ENCODE measurements at places on chromosomes 4 and X.
A peak's percentile ranks its signal among the peaks of the same experiment; 100 is the strongest.

GRCh38 chr4:3123181-3123671 is 48.7 kb downstream of the HTT start:
- DNase-seq, result no peak

DNA sequence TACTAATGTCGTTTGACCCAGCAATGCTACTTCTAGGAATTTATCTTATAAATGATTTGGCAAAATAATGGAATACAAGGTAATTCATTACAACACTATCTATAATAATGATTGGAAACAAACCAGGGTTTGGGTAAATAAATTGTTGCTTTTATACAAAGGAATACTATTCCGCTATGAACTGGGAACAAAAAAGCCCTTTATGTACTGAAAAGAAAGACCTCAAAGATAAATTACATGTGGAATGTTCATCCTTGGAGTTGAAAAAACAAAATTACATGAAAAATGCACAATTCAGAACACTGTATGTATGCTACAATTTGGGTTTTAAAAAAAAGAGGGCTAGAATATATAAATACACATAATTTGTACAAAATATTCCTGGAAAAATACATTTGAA is 5.2 kb upstream of the NUP54 start:
- no peak for DNase-seq

- DNase-seq, result no peak
These were observed 12.5 kb upstream of the PPARGC1A start for GRCh38 chr4:23902222-23902804.

DNA sequence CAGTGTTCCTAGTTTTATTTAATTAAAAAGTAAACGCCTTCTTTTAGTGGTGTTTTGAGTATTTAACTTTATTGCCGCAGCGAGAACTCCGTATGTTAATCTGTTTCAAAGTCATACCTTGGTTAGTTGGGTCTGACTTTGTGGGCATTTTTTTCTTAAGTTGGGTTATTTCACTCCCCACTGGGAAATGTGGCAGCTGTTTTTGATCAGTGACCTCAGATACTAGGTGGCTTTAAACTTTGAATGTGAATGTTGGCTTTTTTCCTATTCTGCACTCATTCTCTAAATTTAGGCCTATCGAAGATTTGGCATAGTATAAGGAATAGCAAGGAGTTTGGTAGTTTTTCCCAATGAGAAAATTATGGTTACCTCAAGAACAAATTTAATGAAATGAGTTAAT is 85.9 kb downstream of the FIP1L1 start:
- no peak for DNase-seq

DNA sequence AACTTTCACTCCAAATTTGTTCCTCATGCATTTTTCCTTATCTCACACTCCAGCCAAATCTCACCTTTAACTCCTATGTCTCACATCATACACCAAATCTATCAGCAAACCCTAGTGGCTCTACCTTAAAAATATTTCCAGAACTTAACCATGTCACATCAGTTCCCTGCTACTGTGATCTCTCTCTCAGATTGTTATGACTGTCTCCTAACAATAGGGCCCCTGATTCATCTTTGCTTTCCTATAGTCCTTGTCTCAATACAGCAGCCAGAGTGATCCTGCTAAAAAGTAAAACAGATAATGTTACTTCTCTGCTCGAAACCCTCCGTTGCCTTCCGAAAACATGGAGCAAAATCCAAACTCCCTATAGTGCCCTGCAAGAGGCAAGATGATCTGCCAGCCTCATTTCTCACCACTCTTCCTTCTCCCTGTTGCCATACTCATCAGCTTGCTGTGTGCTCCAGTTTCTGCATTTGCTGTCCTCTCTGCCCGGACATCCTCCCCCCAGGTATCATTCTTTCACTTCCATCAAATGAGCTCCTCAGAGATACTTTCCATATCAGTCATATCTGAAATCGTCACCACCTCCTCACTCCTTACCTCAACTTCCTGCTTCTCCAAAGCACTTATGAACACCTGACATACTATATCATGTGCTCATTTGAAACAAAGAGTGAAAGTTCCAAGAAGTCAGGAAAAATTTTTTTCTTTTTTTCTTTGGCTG is 293.4 kb upstream of the NR3C2 start:
- no peak for DNase-seq

DNA sequence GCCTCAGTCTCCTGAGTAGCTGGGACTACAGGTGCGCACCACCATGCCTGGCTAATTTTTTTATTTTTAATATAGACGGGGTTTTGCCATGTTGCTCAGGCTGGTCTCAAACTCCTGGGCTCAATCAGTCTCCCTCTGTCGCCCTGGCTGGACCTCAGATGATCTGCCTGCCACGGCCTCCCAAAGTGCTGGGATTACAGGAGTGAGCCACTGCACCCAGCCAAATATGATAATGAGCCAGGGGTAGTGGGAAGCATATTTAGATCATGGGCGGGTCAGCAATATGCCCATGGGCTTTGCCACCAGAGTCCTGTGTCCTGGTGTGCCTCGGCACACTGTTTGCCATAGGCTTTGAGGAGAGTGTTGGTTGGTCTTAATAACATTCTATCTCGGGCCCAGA is 71.8 kb downstream of the FAM193A start:
- no peak for DNase-seq

GRCh38 chr4:71261633-71262121 is 77.1 kb upstream of the SLC4A4 start:
- DNase-seq, result no peak

GRCh38 chr4:182268966-182269365 is 25.8 kb downstream of the TENM3 start:
- no peak for DNase-seq

- peak; percentile 5 for DNase-seq
These were observed 3.5 kb downstream of the ZAR1 start for GRCh38 chr4:48493452-48494100.

DNA sequence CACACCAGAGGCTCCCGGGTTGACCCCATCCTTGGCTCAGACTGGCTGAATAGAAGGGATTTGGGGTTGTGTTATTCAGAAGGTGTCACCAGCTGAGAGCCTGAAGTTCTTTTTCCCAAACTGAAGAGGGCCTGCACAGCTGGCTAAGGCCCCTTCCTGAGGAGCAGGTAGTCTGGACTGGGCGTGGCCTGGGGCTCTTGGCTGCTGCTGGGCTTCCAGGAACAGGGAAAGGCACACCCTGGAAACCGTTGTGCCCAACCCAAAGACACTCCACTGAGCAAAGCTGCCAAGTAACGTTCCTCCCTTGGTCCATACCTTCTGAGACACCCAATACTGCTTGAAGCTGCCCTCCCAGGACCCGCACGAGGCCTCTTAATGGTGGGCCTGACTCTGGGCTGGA is 8.3 kb upstream of the CXCR3 start:
- DNase-seq, result no peak

DNA sequence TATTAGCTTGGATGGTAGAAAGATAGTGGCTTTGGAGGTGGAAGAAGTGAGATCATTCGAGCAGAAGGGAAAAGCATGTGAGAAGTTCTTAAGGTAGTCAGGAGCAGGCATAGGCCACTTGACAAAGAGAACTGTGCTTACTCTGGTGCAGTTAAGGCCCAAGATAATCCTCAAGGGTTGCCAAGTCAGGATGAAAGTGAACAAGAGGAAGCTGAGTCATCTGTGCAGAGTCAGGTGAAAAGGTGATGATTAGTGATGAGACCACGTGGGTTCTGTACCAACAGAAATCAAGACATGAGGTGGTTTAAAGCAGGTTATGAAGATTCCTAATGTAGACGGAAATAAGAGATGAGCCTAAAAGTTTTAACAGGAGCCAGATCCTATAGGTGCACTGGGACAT is 369.8 kb downstream of the DTHD1 start:
- no peak for DNase-seq

DNA sequence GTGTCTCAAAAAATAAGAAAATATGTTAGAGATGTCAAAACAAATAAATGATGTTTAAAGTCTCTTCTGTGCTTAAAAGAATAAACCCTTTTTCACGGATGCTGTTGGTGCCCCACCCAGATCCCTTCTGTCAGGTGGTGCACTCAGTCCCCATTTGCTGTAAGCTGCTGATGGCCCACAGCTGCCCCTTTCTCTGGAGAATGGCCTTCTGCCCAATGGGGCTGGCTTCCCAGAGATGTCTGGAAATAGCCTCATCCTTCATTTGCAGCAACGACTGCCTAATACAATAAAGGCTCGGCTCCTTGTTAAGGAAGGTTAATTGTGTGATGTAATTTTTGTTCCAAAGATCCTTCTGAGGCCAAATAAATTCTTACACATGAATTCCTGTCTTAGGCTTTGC is 31.8 kb downstream of the ETNPPL start:
- no peak for DNase-seq

- no peak for DNase-seq
These were observed 7.1 kb downstream of the SLC49A3 start for GRCh38 chr4:681736-682451.

GRCh38 chr4:87041141-87041540 is 106.3 kb downstream of the AFF1 start:
- no peak for DNase-seq

- no peak for DNase-seq
These were observed 145.8 kb upstream of the SFRP2 start for GRCh38 chr4:153934688-153935017.

GRCh38 chr4:100880011-100880410 is 362.2 kb upstream of the EMCN start:
- no peak for DNase-seq

GRCh38 chrX:43655151-43656004 is 721 bp upstream of the MAOA start:
- DNase-seq, result no peak

DNA sequence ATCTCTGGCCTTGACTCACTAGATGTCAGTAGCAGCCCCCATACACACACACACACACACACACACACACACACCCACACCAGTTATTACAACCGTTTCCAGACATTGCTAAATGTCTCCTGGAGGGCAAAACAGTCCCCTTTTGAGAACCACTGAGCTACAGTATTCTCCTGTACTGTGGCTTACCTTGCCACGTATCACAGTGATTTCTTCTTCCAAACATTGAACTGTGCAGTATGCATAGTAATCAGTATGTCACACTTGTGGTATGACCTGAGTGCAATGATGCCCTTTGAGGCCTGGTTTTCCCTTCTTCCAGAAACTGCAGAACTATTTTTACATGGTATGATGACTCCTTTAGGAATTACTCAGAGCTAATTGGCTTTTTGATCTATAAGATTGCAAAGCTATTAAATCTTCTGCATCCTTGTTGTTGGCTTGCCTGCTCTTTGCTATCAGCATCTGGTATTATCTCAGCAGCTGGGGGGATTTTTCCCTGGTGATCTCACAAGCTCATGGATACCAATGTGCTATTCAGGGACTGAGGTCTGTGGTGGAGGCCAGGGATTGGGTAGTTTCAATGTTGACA is 3.6 kb upstream of the THOC2 start:
- DNase-seq, result peak; percentile 23

GRCh38 chr4:66750273-66750672 is 795.0 kb downstream of the CENPC start:
- DNase-seq, result no peak

- no peak for DNase-seq
These were observed 144.8 kb downstream of the FRYL start for GRCh38 chr4:48635310-48635709.

DNA sequence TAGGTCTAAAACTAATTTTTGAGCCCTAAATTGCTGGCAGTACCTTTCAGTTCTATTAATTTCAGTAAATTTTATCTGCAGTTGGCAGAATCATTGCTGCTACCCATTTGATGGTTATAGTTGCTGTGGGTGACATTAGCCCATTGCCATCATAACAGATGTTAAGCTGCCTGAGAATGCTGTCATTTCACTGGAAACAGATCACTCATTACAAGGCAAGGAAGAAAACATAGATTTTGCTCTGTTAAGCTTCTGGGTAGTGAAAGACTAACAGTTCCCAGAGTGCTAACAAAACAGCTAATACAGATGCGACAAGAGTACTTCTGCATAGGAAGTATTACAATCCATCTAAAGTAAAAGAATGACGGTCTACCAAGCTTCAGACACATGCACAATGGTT is 213.2 kb downstream of the SPANXN3 start:
- no peak for DNase-seq

DNA sequence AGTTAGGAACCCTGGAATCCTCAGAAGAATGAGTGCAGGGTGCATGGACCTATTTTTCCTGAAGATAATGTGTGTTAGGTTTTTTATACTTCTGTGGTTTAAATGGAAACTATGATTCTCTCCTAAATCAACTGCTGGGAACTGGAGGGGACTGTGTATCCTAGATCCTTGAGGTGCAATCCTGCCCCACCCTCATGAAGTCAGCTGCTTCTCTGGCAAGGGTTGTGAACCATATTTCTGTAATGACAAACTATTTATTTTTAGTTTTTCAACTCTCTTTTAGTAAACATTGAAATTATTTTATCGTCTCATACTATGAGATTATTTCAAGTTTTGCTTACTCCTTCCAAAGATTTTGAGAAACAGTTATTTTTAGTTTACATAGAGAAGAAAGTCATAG is 25.8 kb upstream of the VEGFC start:
- no peak for DNase-seq

- no peak for DNase-seq
These were observed 15.8 kb downstream of the CYTL1 start for GRCh38 chr4:5003372-5003857.

- peak; percentile 16 for DNase-seq
These were observed 37.7 kb upstream of the SLC16A2 start for GRCh38 chrX:74383611-74384010.

DNA sequence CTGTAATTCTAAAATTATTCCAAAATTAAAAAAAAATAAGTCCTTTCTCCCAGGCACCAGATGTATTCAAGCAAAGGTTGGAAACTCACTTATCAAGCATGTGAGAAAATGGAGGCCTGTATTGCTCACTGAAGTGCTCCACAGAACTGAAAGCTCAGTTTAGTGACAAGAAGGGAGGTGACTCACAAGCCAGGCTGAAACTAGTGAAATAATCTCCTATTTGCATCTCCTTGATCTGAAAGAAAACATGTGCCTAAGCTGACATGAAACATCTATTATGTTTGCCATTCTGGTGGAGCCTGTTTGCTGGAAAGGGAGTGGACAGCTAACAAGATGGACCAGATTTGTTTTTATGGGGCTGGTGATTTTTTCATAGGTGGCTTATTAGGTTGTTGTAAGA is 54.0 kb upstream of the AMELX start:
- DNase-seq, result peak; percentile 27

DNA sequence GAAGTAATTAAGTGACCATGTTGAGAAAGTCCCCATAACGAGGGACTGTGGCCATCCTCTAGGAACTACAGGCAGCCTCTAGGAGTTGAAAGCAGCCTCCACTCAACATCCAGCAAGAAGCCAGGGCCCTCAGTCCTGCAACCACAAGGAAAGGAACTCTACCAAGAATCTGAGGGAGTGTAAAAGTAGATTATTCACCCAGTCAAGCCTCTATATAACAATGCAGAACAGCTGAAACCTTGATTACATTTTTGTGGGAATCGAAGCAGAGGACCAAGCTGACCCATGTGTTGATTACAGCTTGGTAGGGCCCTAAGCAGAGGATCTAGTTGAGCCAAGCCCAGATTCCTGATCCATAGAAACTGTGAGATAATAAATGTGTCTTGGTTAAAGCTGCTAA is 17.1 kb downstream of the RPS6KA6 start:
- no peak for DNase-seq

- DNase-seq, result no peak
These were observed 70.5 kb upstream of the TSPAN5 start for GRCh38 chr4:98728871-98729270.

- DNase-seq, result no peak
These were observed 329.9 kb downstream of the ARHGAP10 start for GRCh38 chr4:148061795-148062194.

- no peak for DNase-seq
These were observed 554.6 kb upstream of the BOD1L1 start for GRCh38 chr4:14182148-14182547.

GRCh38 chr4:107279733-107280132 is 243.6 kb upstream of the DKK2 start:
- DNase-seq, result no peak
